ENCODE measurements at places on chromosomes 3 and 15.

GRCh38 chr15:61421470-61421869 is 192.4 kb upstream of the RORA start:
- no peak for DNase-seq

DNA sequence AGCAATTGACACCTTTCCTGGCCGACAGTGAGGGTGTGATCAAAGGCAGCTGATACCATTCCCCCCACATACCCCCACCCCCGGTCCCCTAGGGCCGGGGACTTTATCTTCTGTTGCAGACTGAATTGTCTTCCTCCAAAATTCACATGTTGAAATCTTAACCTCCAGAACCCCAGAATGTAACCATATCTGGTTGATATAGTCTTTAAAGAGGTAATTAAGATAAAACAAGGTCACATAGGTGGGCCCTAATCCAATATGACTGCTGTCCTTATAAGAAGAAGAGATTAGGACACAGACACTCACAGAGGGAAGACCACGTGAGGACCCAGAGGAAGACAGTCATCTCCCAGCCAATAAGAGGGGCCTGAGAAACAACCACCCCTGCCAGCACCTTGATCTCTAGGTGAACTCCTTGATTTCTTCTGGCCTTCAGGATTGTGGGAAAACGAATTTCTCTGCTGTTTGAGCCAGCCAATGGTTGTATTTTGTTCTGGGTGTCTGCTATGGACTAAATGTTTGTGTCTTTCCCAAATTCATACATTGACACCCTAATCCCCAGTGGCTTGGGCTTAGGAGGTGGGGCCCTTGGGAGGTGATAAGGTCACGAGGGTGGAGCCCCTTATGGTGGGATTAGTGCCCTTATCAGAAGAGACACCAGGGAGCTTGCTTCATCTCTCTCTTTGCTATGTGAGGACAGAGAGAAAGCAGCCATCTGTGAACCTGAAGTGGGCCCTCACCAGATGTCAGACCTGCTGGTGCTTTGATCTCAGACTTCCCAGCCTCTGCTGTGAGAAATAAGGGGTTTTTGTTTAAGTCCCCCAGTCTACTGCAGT is 144.0 kb downstream of the CHSY1 start:
- no peak for DNase-seq

DNA sequence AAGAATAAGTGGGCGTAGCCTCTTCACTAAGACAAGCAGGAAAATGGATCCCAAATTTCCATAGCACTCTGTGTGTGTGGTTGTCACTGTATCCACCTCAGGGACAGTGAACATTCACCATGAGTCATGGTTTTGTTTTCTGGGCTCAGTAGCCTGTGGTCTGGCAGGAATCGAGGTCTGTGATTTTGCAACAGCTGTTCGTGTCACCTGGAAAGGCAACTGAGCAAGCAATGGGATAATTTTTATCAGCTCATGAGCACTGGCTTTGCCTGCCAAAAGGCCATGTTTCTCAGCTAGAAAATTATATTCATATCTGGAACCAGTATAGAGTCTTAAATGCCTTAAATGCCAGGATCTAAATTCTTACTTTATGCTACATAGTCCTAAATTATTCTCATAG is 60.9 kb downstream of the STRIT1 start:
- peak; percentile 98 for DNase-seq

GRCh38 chr15:88382482-88382983 is 84.7 kb downstream of the MRPL46 start:
- DNase-seq = no peak

DNA sequence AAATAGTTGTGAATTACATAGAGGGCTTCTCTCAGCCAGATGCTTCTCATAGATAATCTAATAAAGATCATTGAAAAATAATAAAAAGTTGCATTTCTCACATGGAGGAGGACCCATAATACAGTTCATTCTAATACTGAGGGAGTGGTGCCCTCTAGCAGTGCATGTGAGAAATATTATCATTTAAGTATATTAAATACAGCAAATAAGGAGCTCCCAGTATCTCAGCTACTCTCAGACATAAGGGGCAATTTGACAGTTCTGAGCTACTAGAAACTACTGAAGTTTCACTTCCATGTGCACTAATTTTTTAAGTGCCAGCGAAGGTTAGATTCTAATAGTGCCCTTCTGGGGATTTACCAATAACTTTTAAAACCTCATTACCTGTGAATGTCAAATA is 188.3 kb downstream of the IL5RA start:
- no peak for DNase-seq

- DNase-seq = no peak
Observed at GRCh38 chr15:63449731-63450130, 54.7 kb upstream of the USP3 start.

GRCh38 chr3:51257870-51258269 is 127.2 kb upstream of the MANF start:
- DNase-seq = no peak

GRCh38 chr3:48919215-48920138 is 835 bp downstream of the ARIH2 start:
- DNase-seq = peak; percentile 21

DNA sequence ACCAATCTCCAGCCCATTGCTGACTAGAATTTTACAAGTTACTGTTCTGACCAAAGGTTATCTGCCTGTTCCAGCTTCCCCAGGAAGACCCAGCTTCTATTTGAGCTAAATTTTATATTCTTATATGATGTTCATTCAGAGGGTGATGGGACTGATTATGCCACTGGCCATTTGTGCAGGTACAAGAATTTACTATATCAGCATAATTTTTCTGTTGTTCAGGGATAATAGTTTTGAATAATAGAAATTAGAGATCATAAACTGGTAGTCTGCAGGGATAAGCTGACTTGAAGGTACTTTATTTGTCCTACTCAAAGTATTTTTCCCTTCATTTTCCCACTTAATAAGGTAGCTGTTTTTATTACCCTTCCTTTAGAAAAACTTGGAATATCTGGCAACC is 222.6 kb upstream of the MRPL3 start:
- DNase-seq = no peak

- DNase-seq = no peak
Observed at GRCh38 chr3:153379516-153379915, 217.5 kb downstream of the RAP2B start.

DNA sequence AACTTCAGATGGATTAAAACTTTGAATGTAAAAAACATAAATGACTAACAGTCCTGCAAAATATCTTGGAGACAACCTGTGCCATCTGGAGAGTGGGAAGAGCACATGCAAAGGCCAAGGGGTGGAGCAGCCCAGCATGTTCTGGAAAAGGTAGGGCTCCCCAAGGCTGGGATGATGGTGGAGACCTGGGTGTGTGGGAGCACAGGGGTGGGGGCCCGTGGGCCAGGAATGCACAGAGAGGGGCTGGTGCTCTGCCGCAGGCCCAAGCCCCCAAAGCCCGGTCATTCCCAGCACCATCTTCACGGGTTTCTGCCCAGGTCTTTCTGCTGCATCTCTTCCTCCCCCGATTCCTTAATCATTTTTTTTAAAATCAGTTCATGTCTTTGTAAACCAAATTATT is 9.7 kb upstream of the GATA2 start:
- no peak for DNase-seq

DNA sequence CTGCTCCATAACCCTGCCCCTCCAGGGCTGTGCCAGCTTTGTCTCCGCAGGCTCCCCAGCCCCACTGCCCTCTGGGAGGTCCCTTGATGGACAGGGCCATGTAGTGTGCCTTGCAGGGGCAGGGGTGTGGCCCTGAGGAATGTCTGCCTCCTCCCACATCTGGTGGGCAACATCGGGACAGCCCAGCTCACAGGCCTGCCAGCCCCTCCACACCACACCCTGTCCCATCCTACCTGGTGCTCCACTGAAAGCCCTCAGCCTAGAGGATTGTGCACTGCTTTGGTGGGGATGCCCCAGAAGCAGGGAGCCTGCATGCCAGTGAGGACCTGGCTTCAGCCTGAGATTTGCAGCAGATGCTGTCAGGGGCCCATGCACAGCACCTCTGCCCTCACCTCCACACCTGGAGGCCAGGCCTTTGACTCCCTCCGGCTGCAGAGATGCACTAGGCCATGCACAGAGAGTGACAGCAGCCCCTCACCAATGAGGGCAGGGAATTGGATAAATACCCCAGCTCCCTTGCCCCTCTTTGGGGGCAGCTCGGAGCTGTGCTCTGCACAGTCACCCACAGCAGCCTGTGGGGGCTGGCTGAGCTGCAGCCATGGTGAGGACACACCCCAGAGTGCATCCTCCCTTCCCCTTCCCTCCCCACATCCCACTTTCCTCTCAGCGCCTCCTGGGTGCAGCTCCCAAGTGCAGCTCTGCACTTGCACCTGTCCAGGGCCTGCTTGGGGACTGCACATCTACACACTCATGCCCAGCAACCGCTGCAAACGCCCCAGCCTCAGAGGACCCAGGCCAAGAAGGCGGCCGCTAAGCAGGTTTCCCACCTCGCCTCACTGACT is 2.7 kb downstream of the C3orf22 start:
- DNase-seq = no peak

DNA sequence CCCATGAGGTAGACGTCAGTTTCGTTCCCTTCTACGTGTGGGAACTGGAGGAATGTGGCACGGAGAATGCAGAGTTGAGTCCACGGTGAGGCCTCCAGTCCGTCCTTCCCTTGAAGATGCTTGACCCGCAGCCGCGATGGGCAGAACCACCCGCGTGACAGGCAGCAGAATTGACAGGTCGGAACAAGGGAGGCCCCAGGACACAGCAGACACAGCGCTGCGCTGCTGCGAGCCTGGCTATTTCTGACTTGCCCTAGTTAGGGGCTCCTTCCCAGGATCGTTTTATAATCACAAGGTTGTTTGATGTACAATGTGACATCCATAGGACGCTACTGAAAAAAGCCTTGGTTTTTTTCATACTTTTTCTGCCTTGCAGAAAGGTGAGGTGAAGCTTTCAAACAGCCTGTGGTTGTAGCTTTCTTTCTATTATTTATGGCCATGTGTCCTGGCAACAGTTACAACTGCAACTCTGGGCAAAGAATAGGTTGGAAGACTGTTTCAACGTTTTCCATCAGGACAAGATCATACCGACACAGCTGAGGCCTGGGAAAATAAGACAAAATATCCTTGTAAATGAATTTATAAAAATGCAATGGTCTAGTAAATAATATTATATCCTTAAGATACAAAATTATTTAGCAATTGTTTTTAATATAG is 9.6 kb upstream of the TMEM41A start:
- DNase-seq = no peak

DNA sequence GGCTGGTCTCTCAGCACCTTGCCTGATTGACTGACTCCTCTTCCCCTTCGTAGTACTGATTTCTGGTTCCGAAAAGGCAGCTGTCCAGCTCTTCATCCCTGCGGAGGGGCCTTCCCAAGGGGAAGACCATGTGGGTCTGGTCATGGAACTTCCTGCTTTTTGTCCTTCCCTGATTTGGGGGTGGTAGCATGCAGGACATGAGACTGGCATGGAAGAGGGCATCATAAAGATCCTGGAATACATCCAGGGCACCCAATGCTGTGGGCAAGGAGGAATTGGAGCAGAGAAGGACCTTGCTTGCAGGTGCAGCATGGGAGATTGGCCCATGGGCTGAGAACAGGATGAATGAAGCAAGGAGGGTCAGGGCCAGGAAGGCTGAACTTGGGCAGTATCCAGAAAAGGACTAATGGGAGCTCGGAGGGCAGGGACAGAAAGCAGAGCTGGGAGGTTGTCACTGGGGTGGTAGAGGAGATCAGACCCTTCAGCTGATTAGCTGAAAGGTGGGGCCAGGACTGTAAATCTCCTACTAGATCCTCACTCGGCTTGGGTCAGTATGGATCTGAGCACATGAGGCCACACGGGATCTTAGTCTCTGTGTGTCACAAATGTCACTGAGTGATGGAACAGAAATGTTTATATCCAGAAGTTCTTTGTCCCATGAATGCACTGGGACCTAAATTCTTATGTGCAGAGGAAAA is 59.5 kb downstream of the AMOTL2 start:
- no peak for DNase-seq

- peak; percentile 77 for DNase-seq
Observed at GRCh38 chr3:33360136-33360825, 79.9 kb downstream of the UBP1 start.

GRCh38 chr3:183553334-183554026 is 2.0 kb downstream of the KLHL6 start:
- DNase-seq = no peak

DNA sequence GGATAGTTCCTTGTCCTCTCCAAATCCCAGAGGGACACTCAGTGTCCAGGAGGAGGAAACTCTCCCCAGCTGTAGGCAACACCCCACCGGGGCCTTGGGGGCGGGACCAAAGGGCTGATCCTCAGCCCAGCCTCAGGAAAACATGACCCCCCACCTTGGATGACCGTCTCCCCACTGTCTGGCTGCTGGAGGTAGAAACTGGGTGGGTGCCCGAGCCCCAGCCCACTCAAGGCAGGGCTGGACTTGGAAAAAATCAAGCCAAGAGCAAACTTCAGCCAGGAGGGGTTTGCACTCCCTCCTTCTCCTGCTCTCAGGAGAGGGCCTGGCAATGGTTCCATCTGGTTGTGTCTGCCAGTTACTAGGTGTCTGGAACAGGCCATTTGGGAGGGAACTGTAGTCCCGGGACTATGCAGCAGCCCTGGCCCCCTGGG is 3.6 kb upstream of the RASL12 start:
- no peak for DNase-seq

Data from fibroblast of gingiva (primary cell).